ENCODE measurements at places on chromosomes 6 and 20.

- no peak for ATAC-seq
These were observed 25.1 kb downstream of the YTHDF1 start for GRCh38 chr20:63190828-63191227.

DNA sequence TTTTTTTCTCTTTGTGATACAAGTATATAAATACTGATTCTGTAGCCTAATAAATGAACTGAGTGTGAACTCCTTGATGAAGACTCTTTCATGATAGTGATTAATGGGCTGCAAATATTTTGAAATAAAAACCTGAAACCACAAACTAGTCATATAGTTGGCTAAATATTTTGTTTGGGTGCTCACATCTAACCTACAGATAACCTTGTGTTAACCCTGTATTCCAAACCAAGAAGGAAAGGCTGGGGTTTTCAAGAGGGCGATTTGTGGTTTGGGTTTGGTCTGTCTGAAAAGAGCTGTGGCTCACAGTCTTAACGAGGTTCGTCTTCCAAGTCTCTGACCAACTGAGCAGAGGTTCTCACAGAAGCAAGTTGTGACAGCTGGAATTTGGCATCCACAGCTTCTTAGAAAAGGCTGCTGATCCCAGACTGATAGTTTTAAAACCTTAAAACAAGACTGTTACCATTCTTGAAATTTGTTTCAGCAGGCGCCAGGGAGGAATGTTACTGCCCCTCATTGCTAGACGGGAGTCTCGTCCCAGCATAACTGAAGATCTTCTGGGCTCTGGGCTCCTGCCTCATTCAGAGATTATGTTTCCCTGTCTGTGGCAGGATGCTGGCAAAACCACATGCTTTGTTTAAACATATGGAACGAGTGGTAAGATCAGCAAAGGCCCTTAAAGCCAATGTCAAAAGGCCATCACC is 736.4 kb upstream of the MARCKS start:
- no peak for ATAC-seq

- ATAC-seq, result no peak
These were observed 149.4 kb downstream of the ELOVL4 start for GRCh38 chr6:79797912-79798311.

GRCh38 chr20:24235296-24236175 is 233.9 kb upstream of the SYNDIG1 start:
- ATAC-seq, result no peak

GRCh38 chr6:73579851-73580246 is 59.0 kb upstream of the EEF1A1 start:
- peak; percentile 11 for ATAC-seq

- ATAC-seq, result no peak
These were observed 1.8 kb downstream of the FOXO3 start for GRCh38 chr6:108562503-108562993.

GRCh38 chr20:16128538-16129106 is 444.6 kb downstream of the KIF16B start:
- no peak for ATAC-seq

Data from activated CD4-positive, CD25-positive, alpha-beta regulatory T cell treated with anti-CD3 and anti-CD28 coated beads, Interleukin-2, amount 50 U/mL, for 24 hours (primary cell).